ENCODE measurements at places on chromosomes 16 and 17.
A peak's percentile ranks its signal among the peaks of the same experiment; 100 is the strongest.

GRCh38 chr17:18319604-18320256, 4.6 kb downstream of the SMCR8 start:
- H3K4me1 ChIP-seq, result peaks cover 88% of the 10 kb centered on the region
- DNase-seq, result no peak

- H3K4me3 ChIP-seq, result no peak overlapping the region
- no peaks in the 10 kb centered on the region for H3K36me3 ChIP-seq
- H3K27ac ChIP-seq, result no peak overlapping the region
- no peak for DNase-seq
- peaks cover 5% of the 10 kb centered on the region for H3K4me1 ChIP-seq
Observed at GRCh38 chr16:27084307-27085028, 17.7 kb downstream of the C16orf82 start.

DNA sequence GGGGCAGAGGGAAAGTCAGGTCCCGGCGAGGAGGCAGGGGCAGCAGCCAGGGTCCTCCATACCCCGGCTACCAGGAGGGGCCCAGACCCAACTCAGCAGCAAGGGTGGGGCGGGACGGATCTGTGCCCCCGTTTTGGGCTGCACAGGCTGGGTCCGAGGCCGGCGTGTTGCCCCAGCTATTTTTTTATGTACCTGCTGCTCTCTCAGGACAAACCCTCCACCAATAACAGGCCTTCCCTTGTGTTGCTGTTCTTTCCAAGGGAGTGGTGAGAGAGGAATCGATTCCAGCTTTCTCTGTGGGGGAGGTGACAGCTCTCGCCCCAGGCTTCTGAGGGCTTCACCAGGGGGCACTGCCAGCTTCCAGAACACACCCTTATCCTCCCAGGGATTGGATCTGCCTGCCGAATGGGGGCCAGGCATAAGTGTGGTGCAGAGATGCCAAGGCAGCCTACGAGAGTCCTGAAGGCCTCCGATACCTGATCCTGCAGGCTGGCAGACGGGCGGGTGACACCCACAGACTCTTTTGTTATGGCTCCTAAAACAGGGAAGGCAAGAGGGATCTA, 22.3 kb downstream of the RTN4RL1 start:
- no peak overlapping the region for H3K27ac ChIP-seq
- peaks cover 3% of the 10 kb centered on the region for H3K36me3 ChIP-seq
- no peak overlapping the region for H3K4me3 ChIP-seq
- no peak for DNase-seq
- peaks cover 38% of the 10 kb centered on the region for H3K27me3 ChIP-seq

GRCh38 chr16:88686439-88687253, at the start of gene SNAI3:
Gene SNAI3, minus strand, starts transcription at chr16:88686507. Its CDS starts 101 bp downstream, at chr16:88686406.
- peak within 1 kb of the TSS; percentile 83 for H3K4me3 ChIP-seq
- H3K27me3 ChIP-seq, result no peaks in the 10 kb centered on the region
- peaks cover 74% of the 10 kb centered on the region for H3K4me1 ChIP-seq
- H3K27ac ChIP-seq, result peak within 1 kb of the TSS; percentile 81

GRCh38 chr17:16934133-16934795, 37.7 kb downstream of the TNFRSF13B start:
- H3K36me3 ChIP-seq, result peaks cover 12% of the 10 kb centered on the region
- peaks cover 10% of the 10 kb centered on the region for H3K4me1 ChIP-seq
- no peak overlapping the region for H3K4me3 ChIP-seq
- H3K27me3 ChIP-seq, result peaks cover 5% of the 10 kb centered on the region

GRCh38 chr17:80101946-80102663, 724 bp downstream of the GAA start:
- peak overlapping the region; percentile 96 for H3K4me3 ChIP-seq
- DNase-seq, result no peak
- H3K4me1 ChIP-seq, result peaks cover 22% of the 10 kb centered on the region
- peaks cover 8% of the 10 kb centered on the region for H3K36me3 ChIP-seq
- peak overlapping the region; percentile 94 for H3K27ac ChIP-seq

DNA sequence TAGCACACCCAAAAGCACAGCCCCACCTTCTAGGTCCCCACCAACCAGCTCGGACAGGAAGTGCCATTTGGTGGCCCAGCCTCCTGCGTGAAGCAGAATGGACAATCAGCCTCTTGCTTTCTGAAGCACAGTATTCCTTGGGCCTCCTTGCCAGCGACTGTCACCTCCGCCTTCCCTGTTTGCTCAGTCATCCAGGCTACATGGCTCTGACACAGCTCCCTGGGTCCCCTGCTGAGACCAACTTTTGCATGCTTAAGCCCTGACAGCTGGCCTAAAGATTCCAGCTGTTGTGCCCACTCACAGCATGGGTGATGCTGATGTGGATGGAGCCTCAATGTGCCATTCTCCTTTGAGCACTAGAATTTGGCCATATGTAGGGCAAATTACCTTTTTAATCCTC, 4.5 kb upstream of the CACNG5 start:
- no peaks in the 10 kb centered on the region for H3K36me3 ChIP-seq
- H3K27ac ChIP-seq, result no peak overlapping the region
- peaks cover 45% of the 10 kb centered on the region for H3K27me3 ChIP-seq
- no peak for DNase-seq
- H3K4me3 ChIP-seq, result no peak overlapping the region

GRCh38 chr17:4157618-4158333, 14.8 kb downstream of the CYB5D2 start:
- H3K27ac ChIP-seq, result no peak overlapping the region
- H3K4me3 ChIP-seq, result no peak overlapping the region
- H3K27me3 ChIP-seq, result no peaks in the 10 kb centered on the region
- H3K4me1 ChIP-seq, result peaks cover 4% of the 10 kb centered on the region
- no peak for DNase-seq
- peaks cover 26% of the 10 kb centered on the region for H3K36me3 ChIP-seq

GRCh38 chr16:1060416-1061340, 11.9 kb upstream of the SSTR5 start:
- no peak overlapping the region for H3K27ac ChIP-seq
- H3K27me3 ChIP-seq, result peaks cover 37% of the 10 kb centered on the region
- peaks cover 1% of the 10 kb centered on the region for H3K4me1 ChIP-seq
- H3K4me3 ChIP-seq, result no peak overlapping the region
- no peak for DNase-seq

DNA sequence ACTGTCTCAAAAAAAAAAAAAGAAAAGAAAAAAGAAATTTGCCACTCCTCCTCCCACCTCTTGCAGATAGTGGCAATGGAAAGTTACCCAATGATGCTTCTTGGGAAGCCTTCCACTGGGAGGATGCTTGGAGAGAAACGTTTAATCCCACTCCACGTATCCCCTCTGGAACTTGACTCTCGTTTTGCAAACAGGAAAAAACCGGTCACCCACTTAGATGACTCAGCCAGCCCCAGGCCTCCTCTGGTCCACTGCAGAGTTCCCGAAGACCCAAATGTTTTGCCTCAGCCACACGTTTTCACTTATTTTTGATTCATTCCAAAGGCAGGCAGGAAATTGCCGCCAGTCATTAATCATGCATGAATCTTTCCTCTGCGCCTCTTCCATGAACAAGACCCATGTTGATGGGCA, 9.3 kb upstream of the TNFRSF17 start:
- H3K4me3 ChIP-seq, result no peak overlapping the region
- no peak for DNase-seq
- H3K27ac ChIP-seq, result no peak overlapping the region
- no peaks in the 10 kb centered on the region for H3K27me3 ChIP-seq

DNA sequence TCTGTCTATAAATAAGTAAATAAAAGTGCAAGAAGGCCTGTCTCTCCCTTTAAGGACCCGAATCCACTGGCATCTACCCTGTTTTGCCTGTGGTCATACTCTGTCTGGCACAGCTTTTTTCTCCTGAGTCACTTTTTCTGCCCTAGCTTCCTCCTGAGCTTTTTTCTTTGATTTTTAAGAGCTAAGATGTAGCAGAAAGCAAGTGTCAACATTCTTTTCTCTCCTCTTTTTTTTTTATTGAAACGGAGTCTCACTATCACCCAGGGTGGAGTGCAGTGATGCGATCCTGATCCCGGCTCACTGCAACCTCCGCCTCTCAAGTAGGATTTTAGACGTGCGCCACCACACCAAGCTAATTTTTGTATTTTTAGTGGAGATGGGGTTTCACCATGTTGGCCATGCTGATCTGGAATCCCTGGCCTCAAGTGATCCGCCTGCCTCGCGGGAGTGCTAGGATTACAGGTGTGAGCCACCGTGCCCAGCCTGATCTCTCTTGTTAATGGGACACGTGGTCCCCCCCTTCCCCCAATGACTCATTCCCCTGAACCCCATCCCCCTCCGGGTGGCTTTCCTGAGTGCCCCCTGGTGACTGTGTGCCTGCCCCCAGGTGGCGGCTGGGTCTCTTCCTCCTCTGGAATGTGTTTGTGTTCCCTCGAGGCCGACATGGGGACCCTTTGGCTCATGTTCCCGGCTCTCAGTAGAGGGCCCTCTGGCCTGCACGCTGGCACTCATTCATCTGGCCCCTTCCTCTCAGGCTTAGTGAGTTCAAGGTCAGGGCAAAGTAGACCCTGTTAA, 14.2 kb downstream of the C16orf90 start:
- peaks cover 6% of the 10 kb centered on the region for H3K4me1 ChIP-seq
- no peaks in the 10 kb centered on the region for H3K27me3 ChIP-seq
- no peak for DNase-seq
- H3K27ac ChIP-seq, result peak overlapping the region; percentile 65
- peaks cover 55% of the 10 kb centered on the region for H3K36me3 ChIP-seq
- no peak overlapping the region for H3K4me3 ChIP-seq

- H3K27me3 ChIP-seq, result no peaks in the 10 kb centered on the region
- H3K36me3 ChIP-seq, result peaks cover 20% of the 10 kb centered on the region
- H3K4me1 ChIP-seq, result peaks cover 51% of the 10 kb centered on the region
- no peak for DNase-seq
Observed at GRCh38 chr17:82237083-82237745, 8.4 kb downstream of the SLC16A3 start.

DNA sequence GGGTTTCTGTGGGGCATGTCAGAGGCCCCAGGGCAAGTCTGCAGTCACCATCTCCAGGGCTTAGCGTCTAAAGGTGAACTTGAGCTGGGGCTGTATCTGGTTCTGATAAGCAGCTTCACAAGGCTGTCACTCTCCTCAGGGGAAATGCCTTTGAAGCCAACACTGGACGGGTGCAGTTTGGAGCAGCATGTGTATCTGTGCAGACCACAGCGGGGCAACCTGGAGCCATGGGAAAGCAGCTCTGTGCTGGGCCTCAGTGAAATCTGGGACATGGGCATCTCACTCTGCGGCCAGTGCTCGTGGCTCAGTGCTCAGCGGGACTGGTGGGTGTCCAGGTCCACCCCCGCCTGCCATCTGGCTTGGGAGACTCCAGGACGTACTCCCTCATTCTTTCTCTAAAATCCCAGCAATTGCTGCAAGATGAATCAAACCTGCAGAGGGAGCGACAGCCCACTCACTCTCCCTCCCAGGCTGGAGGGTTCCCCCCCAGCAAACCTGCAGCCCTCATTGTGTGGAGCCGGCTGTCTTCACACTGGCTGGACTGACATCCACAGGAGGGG, 63.5 kb downstream of the PRMT7 start:
- DNase-seq, result no peak
- peaks cover 26% of the 10 kb centered on the region for H3K27me3 ChIP-seq
- peaks cover 15% of the 10 kb centered on the region for H3K4me1 ChIP-seq
- H3K27ac ChIP-seq, result no peak overlapping the region
- no peak overlapping the region for H3K4me3 ChIP-seq

DNA sequence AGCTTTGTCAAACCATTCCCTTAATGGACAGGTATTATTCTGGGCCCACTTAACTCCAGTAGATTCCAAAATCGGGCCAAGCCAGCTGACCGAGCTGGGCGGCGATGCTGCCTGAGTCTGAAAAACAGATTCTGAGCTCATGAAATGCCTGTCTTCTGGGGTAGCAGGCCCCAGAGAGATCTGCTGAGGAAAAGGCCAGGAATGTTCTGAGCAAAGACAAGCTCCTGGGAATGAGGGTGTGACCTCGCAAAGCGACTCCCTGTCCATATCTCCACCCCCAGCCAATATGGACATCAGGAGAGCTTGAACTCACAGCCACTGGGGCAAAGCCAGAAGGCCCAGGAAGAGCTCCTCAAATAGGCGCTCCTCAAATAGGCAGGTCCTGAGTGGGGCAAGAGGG, 23.7 kb downstream of the ZNF423 start:
- H3K4me1 ChIP-seq, result peaks cover 17% of the 10 kb centered on the region
- no peaks in the 10 kb centered on the region for H3K36me3 ChIP-seq
- no peak overlapping the region for H3K27ac ChIP-seq
- H3K4me3 ChIP-seq, result no peak overlapping the region

DNA sequence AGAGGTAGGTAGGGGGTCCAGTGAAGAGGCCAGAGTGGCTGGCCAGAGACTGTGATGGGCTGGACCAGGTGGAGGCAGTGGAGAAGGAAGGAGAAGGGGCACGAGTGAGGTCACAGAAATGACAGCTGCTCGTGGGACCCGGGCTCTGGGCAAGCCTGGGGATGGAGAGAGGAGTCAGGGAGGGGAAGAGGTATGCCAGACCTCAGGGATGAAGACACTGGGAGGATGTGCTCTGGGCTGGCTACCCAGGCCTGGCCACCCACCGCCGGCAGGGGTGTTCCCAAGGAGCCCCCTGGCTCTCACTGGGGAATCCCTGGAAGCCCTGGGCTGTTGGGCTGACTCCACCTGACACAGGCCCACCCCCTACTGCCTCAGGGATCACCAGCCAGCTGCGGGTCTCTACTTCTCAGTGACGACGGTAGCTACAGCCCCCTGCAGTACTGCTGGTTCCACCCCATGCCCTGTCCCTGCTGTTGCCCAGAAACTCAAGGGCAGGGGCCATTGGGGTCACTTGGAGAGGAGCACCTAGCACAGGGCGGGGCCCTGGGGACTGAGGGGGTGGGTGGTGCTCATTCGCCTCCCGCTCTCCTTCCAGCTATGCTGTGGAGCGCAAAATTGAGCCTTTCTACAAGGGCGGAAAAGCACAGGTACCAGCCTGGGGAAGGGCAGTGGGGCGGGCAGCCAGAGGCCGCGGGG, 1.8 kb downstream of the TBL3 start:
- H3K36me3 ChIP-seq, result peaks cover 47% of the 10 kb centered on the region
- peaks cover 14% of the 10 kb centered on the region for H3K27me3 ChIP-seq
- H3K4me1 ChIP-seq, result peaks cover 39% of the 10 kb centered on the region
- no peak overlapping the region for H3K27ac ChIP-seq

- peaks cover 9% of the 10 kb centered on the region for H3K36me3 ChIP-seq
- DNase-seq, result no peak
- H3K27ac ChIP-seq, result no peak overlapping the region
- H3K4me3 ChIP-seq, result no peak overlapping the region
- H3K4me1 ChIP-seq, result no peaks in the 10 kb centered on the region
Observed at GRCh38 chr17:52156576-52157570, 1.6 kb downstream of the CA10 start.

- no peak for DNase-seq
- H3K4me1 ChIP-seq, result peaks cover 27% of the 10 kb centered on the region
- no peak overlapping the region for H3K27ac ChIP-seq
- peaks cover 14% of the 10 kb centered on the region for H3K27me3 ChIP-seq
Observed at GRCh38 chr17:48484256-48484655, 46.6 kb downstream of the HOXB1 start.

All from stimulated activated naive B cell treated with anti-CD40 and anti-IgM and Interleukin-4, amounts not matched to agents 10 μg/mL and 1 μg/mL and 100 μg/mL, for 72 hours (primary cell).